Stimulated activated memory B cell treated with anti-CD40 and anti-IgM and Interleukin-4, amounts not matched to agents 10 μg/mL and 1 μg/mL and 100 μg/mL, for 72 hours (primary cell): ENCODE measurements at places on chromosomes 13 and 19.

DNA sequence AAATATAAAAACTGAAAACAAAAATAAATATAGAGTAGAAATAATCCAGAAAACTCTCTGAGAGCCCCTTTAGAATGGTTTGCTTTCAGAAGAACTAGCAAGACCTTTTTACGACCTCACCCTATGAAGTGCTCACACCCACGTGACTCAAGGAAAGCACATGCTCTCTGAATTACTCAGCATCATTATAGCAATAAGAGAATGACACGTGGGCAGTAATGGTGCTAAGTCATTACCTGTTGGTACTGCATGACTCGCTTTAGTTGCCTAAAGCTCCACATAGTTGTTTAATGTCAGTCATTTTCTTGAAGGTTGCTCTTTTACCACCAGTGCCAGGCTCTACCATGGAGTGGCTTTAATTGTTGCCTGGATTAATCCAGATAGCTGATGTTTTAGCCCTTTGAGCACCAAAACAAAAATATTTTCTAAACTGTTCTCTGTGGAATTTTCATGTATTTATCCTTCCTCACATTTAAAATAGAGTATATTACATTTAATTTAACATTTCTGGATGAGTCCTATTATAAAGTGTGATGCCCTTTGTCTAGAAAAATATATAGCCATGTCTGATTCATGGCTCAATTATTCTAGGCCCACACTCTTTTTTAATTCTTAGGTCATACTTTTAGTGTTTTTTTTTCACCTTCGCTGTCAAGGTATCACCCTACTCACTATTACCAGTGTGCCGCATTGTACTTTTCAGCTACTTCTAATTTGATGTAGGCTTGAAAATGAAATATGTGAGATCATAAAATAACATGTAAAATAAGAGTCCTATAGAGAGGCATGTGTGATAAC is 56.8 kb downstream of the THSD1 start:
- peak; percentile 20 for ATAC-seq

DNA sequence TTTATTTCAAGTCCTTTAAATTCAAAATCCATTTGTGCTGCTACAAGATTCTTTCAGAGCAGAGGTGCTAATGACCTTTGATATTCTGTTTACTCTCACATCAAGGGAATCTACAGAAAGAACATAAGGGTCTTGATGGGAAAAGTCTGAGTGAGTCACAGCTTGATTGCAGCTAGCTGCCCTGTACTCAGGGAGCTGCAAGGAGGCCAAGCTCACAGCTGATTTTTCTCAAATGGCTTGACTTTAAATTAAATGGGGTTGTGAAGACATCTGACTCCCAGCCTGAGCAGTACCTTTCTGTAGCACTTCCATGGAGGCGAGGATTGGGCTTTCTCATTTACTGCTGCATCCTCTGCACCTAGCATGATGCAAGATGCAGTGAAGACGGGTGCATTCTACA is 62.5 kb downstream of the RAP2A start:
- ATAC-seq, result no peak

- ATAC-seq, result no peak
These were observed 140.2 kb downstream of the KLF5 start for GRCh38 chr13:73198991-73199411.

DNA sequence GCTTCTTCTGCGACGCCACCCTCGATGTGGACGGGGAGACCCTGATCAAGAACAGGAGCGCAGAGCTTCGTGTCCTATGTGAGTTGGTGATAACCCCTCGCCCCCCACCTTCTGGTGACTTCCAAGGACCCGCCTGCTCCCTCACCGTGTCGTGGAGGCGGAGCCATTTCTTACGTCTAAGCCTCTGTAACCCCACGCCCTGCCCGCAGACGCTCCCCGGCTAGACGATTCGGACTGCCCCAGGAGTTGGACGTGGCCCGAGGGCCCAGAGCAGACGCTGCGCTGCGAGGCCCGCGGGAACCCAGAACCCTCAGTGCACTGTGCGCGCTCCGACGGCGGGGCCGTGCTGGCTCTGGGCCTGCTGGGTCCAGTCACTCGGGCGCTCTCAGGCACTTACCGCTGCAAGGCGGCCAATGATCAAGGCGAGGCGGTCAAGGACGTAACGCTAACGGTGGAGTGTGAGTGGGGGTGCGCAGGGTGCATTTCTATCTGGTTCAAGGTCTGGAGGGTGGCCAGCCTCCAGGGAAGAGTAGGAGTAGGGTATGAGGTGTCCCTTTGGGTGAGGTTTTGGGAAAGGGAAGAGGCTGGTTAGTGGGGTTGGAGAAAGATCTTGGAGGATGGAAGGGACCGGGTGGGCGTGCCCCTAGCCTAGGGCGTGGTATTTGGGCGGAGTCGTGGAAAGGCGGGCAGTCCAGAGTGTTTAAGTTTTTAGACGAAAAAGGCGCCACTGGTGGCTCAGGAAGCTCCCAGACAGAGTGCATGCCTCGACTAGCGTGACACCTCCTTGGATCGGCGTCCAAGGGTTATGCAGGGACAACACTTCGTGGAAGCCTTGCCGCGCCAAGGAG is 3.3 kb downstream of the ICAM5 start:
- ATAC-seq, result no peak

DNA sequence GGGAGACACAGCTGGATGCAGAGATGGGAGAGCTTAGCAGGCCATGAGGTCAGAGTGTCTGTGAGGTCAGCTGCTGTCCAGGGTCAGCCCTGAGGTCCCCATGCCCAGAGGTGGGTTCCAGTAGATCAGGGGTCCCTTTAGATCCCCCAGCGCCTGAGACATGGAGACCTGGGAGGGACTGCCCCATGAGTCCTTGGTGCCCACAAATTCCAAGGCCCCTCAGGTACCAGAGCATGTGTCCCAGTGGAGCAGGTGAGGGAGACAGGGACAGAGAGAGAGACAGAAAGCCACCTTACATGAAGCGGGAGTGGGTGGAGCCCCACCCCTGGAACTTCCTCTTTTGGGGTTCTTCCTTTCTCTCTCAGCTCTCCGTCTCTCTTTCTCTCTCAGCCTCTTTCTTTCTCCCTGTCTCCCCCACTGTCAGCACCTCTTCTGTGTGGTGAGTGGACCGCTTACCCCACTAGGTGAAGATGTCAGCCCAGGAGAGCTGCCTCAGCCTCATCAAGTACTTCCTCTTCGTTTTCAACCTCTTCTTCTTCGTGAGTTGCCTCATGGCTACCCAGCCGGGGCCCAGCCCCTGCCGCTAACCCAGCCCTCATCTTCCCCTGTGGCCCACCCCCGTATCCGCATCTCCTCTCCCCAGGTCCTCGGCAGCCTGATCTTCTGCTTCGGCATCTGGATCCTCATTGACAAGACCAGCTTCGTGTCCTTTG is at the start of gene CD37:
Gene CD37, plus strand, starts transcription at position 336 of the 713 bp plus-strand sequence. Its CDS starts 135 bp downstream, at position 471.
- peak; percentile 44 for ATAC-seq

GRCh38 chr13:75690607-75691006 is 54.5 kb downstream of the LMO7 start:
- no peak for ATAC-seq

- ATAC-seq, result no peak
These were observed 6.9 kb downstream of the PAK4 start for GRCh38 chr19:39132344-39132969.

- peak; percentile 42 for ATAC-seq
These were observed 4.4 kb upstream of the COMP start for GRCh38 chr19:18795540-18795939.

DNA sequence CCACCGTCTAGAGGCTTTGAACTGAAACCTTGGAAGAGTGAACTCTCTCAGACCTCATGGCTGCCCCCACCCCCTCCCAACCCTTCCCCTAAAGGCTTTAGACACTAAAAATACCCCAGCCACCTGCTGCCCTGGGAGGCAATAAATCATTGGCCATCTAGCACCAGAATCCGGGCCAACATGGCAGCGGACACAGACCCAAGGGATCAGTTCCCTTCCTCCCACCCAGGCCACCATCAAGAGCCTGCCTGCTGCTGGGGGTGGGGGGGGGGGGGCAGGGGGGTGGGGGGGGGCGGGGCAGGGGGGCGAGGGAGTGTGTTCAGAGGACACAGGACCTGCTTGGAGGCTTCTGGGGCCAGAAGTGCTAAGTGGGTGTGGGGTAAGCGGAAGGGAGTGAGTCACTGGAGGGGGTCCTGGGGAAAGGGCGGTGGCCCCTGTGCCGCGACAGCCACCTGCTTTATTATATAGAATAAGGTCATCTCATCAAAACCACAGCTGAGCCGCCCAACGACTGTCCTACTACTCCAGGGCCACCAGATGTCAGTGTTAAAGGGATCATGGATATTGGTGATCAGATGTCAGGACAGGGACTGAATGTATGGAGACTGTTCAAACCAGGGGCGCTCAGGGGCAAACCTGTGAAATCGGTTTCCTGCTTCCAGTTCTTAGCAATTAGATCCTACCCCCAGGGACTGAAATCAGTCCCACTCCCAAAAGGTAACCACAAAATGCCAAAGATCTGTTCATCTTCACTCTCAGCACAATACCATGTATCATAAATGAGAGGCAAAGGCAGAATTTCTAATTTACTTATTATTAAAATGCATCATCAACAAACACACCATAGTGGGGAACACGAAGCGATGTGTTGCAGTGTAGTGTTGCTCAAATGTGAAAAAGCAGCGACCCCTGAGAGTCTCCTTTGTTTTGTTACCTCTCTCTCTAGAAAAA is 24.3 kb downstream of the ARL11 start:
- ATAC-seq, result peak; percentile 51

DNA sequence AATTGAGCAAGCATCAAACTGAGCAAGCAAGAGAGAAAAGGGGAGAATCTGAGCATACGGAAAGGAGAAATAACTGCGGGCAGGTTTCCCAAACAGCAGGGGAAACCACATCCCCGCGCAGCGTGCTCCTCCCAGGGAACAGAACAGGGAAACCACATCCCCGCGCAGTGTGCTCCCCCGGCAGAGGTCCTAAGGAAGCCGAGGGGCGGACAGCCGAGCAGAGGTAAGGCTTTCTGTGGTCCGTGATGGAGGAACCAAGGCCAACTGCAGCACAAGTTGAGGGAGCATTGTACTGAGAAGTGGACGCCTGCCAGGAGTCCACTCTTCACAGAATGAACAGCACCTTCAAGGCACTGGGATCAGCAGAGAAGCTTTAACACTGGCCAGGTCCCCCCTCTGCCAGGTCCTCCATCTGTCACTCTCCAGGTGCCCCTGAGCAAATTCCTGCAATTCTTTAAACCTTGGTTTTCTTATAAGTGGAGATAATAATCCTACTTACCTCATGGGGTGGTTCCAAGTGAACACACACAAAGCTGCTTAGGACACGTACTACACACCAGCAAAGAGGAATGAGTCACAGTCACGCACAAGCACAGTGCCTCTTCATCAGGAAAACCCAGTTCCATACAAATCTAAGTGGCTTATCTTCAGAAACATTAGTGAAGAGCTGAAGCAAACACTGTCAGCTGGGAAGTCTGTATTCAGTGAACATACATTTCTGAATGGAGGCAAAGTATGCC is 23.0 kb upstream of the LAMP1 start:
- ATAC-seq, result no peak

DNA sequence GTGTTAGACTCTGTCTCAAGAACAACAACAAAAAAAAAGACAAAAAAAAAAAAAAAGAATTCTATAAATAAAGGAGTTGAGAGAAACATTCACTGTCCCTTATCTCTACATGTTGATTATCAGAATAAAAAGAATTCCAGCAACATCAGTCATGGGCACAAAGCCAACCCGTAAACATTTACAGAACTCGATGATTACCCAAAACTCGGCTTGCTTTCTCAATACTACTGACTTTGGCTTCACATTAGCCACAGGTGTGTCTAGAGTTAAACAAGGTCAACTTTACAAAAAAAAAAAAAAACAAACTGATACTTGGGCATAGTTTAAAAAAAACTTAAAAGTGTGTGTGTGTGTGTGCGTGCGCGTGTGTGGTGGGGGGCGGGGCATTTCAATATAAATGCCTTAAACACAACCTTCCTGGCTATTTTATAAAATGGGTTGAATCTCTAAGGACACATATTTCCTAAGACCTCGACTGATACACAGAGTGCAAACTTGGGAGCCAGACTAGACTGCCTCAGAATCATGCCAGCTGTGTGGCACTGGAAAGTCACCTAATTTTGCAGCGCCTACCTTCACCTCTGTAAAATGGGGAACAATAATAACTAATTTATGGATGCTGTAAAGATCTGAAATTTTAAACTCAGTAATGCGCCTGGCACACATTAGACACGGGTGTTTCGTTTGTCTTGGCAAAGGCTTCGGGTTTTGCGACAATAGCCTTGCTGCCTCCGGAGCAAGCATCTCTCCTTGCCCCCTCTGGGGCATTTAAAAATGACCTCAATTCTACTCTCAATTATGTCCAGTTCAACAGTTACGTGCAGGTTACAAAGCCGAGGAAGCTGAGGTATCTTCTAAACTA is 922 bp downstream of the EBPL start:
- ATAC-seq, result peak; percentile 10

GRCh38 chr13:29081036-29081435 is 260.9 kb downstream of the MTUS2 start:
- peak; percentile 98 for ATAC-seq

GRCh38 chr13:49395451-49395865 is 48.4 kb downstream of the CAB39L start:
- no peak for ATAC-seq

- no peak for ATAC-seq
These were observed 271.6 kb downstream of the SPRY2 start for GRCh38 chr13:80069374-80069773.

- no peak for ATAC-seq
These were observed 4.7 kb downstream of the LENG1 start for GRCh38 chr19:54154603-54155345.

- ATAC-seq, result no peak
These were observed 76.6 kb upstream of the SOX1 start for GRCh38 chr13:111990362-111990761.

DNA sequence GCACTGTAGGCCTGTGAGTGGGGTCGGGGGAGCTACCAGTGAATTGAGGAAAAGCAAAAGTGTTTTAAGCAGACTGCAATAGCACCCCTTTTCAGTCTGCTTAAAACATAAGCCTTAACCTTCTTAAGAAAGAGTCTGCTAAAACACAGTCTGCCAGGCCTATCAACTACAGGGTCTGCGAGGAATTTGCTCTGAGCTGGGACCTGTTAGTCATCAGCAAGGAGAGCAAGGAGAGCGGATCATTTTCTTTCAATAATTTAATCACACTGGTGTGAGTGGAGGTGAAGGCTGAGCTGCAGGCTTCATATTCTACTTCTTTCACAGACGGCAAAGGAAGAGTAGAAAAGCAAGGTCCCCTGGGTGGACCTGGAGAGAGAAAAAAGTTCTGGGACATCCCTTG is 342.7 kb downstream of the ENOX1 start:
- ATAC-seq, result peak; percentile 24

- ATAC-seq, result no peak
These were observed 472.9 kb downstream of the FOXO1 start for GRCh38 chr13:40193286-40194223.

DNA sequence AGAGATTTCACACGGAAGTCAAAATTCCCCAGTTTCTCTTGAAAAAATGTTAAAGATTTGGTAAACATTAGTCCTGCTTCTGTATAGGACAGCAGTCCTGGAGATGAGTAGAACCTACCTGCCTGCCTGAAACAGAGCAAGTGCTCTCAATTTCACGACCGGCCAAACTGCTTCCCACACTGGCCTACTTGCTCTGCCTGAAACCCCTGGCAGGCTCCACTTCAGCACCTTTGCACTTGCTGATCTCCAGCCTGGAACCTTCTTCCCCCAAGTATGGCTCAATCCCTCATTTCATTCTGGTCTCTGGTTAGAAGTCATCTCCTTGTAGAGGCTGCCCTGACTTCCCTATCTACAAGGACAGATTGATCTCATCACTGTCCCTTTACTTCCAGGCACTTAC is 271.4 kb downstream of the DLEU7 start:
- ATAC-seq, result no peak

GRCh38 chr19:57016076-57016475 is 103.7 kb upstream of the USP29 start:
- no peak for ATAC-seq

GRCh38 chr13:110245416-110245899 is 61.5 kb downstream of the COL4A1 start:
- no peak for ATAC-seq

- no peak for ATAC-seq
These were observed 16.5 kb upstream of the ATP1A3 start for GRCh38 chr19:42010245-42011126.
